ENCODE measurements at places on chromosomes 5 and 9.

DNA sequence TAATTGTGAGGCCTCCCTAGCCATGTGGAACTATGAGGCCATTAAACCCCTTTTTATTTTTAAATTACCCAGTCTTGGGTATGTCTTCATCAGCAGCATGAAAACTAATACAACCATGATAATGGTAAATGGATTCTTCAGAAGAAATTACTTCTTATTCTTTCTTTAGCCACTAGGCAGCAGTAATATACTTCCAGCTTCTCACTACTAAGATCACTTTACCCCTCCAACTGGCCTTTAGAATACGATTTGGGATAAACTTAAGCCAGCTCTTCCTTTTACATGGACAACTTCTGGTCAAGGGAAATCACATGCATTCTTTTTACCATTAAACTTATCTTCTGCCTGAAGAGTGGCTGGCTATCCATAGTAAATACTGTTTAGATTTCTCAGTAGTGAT, 355.4 kb downstream of the MAN2A1 start:
- DNase-seq = no peak

DNA sequence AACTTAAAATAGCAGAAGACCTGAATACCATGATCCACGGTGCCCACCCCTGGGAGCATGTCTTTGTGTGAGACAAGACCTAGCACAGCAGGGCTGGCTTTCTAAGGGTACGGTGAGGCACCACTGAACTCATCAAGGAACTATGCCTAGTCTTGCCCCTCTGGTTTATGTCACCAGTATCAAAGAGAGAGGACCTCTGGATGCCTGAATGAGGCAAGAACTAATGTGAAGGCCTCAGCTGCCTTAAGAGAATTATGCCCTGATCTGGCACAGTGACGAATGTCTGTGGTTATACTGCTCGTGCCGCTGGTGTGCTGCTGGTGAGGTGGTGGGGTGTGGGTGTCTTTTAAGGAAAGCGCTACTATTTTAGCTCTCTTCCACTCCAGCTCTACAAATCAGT, 23.0 kb downstream of the NREP start:
- no peak for DNase-seq

GRCh38 chr9:34663303-34663605, 797 bp upstream of the CCL27 start:
- no peak for DNase-seq

GRCh38 chr5:139584137-139584536, 23.0 kb downstream of the UBE2D2 start:
- no peak for DNase-seq

- no peak for DNase-seq
These were observed 13.6 kb upstream of the CFAP157 start for GRCh38 chr9:127693143-127693542.

- DNase-seq = no peak
These were observed 19.2 kb upstream of the ANKRD18A start for GRCh38 chr9:38639577-38639940.

DNA sequence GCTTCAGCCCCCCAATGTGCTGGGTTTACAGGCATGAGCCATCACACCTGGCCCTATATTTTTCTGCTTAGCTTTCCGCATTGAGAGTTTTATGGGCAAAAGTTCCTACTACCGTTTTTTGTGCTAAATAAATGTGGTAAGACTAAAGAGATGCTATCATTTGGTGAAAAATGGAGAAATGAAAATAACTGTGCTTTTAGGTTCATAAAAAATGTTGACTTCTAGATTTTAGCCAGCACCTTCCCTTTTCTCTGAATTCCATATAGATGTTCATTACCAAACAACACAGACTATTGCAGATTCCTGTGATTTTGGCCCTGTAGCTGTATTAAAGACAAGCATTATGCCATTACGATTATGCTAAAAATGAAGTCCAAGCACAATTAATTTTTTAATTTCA, 72.0 kb upstream of the CTSL start:
- no peak for DNase-seq

- no peak for DNase-seq
These were observed 237.8 kb upstream of the NFIL3 start for GRCh38 chr9:91661451-91661850.

DNA sequence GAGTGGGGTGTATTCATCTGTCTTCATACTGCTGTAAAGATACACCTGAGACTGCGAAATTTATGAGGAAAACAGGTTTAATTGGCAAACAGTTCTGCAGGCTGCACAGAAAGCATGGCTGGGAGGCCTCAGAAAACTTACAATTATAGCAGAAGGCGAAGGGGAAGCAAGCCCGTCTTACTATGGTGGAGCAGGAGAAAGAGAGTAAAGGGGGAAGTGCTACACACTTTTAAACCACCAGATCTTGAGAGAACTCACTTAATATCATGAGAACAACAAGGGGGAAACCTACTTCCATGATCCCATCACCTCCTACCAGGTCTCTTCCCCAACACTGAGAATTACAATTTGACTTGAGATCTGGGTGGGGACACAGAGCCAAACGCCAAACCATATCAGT, 12.5 kb upstream of the NREP start:
- no peak for DNase-seq

DNA sequence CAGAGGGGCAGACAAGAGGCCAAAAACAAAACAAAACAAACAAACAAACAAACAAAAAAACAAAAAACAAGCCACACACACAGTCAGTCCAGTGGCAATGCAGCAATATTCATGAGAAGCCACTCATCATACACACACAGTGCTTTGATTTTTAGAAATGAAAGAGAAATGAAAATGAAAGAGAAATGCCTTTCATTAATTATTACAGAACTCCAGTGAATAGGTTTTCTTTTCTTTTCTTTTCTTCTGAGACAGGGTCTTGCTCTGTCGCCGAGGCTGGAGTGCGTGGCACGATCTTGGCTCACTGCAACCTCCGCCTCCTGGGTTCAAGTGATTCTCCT, 36.9 kb downstream of the SPRY4 start:
- no peak for DNase-seq

GRCh38 chr9:129505270-129505902, 115.5 kb downstream of the C9orf50 start:
- no peak for DNase-seq

- DNase-seq = no peak
These were observed 48.9 kb downstream of the CXXC5 start for GRCh38 chr5:139696894-139697658.

DNA sequence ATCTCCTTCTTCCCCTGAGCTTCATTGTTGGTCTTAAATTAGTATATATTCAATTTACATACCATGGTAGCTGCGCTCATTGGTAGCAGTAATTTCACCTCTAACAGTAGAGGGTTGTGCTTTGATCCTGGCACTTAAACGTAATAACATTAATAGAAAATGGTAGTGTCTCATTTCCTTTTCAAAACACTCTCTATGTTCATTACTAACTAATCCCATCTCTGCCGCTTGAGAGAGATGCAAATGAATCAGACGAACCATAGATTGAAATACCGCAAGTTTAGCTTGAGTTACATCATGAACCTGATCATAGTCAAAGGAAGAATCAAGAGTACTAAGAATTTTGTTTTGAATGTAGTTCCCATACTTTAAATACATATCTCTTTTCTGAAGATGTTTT, 2.2 kb downstream of the THBS4 start:
- DNase-seq = no peak

DNA sequence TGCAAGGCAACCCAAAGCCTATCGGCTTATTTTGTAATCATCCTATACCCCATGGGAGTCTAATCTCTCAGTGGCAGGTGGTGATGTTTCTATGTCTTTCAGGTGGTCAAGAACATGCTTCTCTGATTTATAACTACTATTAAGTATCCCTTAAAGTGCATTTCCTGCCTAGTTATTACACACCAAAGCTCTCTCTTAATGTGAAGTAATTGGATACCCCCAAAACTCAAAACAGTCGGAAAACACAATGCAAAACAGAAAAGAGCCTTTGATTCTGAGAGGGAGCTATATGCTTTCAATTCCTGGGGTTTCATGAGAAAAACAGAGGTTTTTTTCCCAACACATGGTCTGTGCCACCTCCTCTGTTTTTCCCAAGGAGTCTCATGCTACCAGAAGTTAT, 416.4 kb downstream of the CSNK1G3 start:
- no peak for DNase-seq

DNA sequence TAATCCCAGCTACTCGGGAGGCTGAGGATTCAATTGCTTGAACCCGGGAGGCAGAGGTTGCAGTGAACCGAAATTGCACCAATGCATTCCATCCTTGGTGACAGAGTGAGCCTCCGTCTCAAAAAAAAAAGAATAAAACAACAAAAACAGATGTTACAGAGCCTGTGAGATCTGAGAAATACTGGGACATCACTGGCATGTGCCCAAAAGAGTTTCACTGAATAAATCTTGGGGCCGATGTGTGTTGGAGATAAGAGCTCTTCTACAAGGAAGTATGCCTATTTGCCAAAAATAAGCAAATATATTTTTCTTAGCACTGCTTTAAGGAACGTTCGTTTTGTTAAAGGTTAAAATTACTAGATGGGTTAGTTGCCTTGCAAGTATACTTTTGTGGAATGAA, 55.1 kb downstream of the KIAA1958 start:
- no peak for DNase-seq
